ENCODE measurements at places on chromosomes 2 and 18.

DNA sequence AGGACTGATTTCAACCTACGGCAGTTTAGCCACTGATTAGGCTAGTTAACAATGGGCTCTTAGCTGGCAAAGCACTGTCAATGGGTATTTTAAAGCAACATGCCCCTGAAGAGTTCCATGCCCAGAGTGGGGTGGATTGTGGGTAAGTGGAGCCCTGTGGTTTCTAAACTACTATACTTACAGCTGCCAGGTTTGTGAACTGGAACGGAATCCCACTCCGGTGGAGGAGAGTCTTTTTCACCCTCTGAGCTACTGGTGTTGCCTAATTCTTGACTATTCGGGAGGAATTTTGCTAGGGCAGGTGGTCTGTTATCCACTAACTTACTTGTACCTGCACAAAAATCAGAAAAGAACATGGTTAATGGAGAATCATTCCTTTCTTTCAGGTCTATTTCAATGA lies 52.6 kb downstream of the ZAP70 start:
- no peak for DNase-seq

DNA sequence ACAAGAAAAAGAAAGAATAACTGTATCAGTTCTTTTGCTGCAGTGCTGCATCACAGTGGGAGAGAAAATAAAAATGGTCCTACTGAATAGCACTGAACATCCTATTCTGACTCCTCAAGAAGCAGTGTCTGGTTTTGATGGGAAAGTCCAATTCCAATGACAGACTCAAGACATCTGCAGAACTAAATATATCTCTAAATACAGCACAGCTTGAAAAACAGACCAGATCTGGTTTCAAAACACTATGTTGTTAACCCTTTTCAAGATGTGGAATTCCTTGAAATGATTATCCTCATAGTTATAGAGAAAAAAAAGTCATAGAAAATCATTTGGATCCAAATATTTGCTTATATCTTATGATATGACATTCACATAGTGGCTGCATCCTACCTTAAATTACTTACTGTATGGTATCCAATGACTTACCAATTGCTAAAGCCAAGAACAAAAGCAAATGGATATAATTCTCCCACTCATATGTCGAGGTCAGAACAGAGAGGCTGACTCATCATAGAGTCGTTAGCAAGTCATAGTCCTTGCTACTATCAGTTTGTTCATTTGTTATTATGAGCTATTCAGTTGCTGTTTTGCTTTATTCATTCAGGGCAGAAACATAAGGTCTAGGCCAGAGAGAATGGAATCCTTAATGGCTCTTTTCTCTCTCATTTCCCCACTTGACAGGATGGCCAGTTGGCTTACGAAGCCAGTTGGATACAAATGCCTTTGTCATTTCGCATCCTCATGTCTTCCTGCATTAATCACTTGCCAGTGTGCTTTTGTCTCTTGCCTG lies 62.5 kb upstream of the ACVR2A start:
- DNase-seq, result no peak

DNA sequence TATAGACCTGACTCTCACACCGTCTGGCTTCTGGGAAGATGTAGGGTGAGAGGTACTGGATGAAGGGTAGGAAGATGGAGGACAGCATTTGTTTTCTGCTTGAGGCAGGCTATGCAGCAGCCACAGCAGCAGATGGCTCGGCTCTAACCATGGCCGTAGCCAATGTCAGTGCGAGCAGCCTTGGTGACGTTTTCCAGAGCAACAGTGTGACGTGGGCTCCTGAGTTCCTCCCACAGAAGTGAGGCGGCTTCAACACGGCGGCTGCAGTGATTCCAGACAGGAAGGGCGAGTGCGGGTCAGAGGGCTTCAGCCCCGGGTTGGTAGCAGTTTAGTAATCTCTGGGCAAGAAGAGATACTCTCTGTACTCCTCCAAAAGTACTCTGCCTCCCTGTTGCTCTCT lies 133.0 kb upstream of the MYT1L start:
- no peak for DNase-seq

- no peak for DNase-seq
Measured at GRCh38 chr2:1141079-1141478, 190.4 kb downstream of the SNTG2 start.

- DNase-seq, result no peak
Measured at GRCh38 chr2:175396696-175397095, 215.2 kb upstream of the ATP5MC3 start.

DNA sequence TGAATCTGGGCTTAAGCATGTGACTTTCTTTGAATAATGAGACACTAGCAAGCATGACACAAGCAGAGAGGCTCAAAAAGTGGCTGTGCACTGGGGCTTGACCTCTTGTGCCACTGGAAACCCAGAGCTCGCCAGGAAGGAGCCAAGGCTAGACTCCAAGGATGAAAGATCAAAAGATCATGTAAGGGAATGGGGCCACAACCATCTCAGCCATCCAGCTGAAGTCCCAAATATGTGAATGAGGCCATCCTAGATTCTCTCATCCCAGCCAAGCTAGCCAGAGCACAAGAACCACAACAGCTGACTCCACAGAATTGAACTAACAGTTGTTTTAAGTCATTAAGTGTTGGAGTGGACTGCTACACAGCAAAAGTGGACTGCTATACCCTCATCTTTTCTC lies 288.1 kb downstream of the CCDC178 start:
- no peak for DNase-seq

DNA sequence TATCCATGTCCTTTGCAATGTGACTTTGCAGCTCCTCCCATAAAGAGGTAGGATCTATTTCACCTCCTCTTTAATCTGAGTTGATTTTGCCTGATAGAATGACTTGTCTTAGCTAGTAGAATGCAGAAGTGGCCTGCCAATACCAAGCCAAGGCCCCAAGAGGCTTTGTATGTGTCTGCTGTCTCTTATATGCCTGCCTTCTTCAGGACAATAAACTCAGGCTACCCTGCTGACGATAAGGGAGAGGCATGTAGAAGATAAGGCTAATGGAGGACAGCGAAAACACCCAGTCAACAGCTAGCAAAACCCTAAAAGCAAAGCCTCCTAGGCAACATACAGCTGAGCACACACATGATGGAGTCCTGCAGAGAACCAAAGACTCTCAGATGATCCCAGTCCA lies 1.8 kb upstream of the ZC3H8 start:
- no peak for DNase-seq

DNA sequence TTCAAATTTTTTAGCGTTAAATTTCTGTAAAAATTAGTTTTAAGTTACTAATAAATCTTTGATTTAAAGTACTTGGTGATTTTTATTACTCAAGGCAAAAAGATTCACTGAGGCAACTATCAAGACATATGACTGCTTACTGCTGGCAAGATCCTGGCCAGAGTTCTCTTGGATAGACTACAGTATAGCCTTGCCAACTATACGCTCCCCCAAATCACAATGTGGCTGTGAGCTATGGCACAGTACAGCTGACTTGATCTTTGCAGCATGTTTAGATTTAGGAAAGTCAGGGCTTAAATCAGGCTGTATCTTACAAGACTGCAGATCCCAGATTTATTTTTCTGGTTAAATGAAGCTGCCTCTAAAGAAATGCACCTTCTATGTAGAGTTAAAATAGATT lies 26.5 kb downstream of the MSTN start:
- DNase-seq, result no peak

- DNase-seq, result no peak
Measured at GRCh38 chr18:50218432-50219197, 23.7 kb upstream of the MYO5B start.

- DNase-seq, result no peak
Measured at GRCh38 chr18:44918142-44918476, 237.4 kb downstream of the SETBP1 start.

GRCh38 chr2:86311879-86312278 lies 25.5 kb downstream of the REEP1 start:
- DNase-seq, result no peak

DNA sequence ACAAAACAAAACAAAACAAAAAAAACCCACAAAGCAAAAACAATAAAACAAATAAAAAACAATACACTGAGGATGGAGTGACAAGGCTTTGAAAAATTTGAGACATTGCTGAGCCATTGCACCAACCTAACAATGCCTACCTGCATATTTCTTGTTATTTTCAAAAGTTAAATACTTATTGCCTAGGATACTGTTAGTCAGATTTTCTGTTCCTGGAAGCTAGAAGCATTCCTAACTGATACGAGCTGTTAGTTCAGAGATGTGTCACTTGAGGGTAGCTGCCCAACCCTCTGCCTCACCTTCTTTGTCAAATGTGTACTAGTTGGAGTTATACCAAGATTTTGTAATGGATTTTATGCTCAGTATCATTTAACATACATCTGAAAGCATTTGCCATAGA lies 187.2 kb downstream of the TXNL1 start:
- no peak for DNase-seq

- no peak for DNase-seq
Measured at GRCh38 chr2:219214141-219214540, 4.6 kb downstream of the ABCB6 start.

DNA sequence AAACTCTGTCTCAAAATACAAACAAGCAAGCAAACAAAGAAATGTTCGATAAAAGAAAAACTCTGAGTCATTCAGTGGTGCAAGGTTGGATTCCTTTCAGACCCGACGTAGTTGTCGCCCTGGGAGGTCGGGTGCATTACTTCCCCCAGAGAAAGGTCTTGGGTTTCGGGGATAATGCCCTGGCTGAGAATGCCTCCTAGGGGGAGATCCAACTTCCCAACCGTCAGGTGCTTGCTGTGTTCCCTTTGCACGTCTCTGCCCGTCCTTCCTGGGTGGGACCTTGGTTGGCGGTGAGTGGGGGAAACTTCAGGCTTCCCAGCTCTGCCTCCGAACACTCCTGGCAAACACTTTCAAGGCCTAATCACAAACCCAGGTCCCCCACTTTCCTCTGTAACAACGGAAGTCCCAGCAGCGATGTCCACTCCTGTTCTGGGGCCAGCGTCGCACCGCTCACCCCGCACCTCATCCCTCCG lies 609 bp downstream of the TPGS2 start:
- DNase-seq, result no peak

DNA sequence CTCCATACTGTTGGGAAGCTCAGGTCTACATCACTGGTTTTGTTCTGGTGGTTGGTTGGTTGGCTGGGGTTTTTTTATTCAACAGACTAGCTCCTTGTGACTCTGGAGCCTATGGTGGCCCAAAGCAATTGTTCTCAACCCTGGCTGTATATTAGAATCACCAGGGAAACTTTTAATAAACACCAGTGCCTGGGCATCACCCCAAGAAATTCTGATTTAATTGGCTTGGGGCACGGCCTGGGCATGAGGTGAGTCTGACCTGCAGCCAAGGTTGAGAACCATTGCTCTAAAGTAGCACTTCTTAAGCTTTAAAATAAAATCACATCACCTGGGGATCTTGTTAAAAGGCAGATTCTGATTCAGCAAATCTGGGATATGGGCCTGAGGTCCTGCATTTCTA lies 184.1 kb downstream of the C1D start:
- no peak for DNase-seq

DNA sequence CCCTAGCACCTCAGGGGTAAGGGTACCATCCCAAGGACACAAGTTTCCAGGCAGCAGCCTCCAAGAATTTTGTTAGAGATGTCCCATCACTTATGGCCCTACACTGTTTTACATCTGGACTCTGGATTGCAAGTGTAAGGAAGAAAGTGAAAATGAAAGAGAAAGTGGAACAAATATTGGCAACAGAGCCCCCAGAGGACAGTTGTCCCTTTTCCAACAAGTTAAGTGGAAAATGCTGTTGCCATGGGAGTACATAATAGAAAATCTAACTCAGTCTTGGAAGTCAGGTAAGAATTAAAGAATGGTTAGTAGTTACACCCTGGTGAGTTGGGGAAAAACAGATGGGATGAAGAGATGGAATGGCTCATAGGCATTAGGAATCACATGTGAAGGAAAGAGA lies 50.6 kb downstream of the TTC21B start:
- DNase-seq, result no peak

- no peak for DNase-seq
Measured at GRCh38 chr2:120847700-120848321, 112.1 kb downstream of the GLI2 start.

GRCh38 chr2:128617029-128617590 lies 298.4 kb upstream of the HS6ST1 start:
- DNase-seq, result no peak

GRCh38 chr18:34494359-34494696 lies 215.8 kb upstream of the DTNA start:
- no peak for DNase-seq

DNA sequence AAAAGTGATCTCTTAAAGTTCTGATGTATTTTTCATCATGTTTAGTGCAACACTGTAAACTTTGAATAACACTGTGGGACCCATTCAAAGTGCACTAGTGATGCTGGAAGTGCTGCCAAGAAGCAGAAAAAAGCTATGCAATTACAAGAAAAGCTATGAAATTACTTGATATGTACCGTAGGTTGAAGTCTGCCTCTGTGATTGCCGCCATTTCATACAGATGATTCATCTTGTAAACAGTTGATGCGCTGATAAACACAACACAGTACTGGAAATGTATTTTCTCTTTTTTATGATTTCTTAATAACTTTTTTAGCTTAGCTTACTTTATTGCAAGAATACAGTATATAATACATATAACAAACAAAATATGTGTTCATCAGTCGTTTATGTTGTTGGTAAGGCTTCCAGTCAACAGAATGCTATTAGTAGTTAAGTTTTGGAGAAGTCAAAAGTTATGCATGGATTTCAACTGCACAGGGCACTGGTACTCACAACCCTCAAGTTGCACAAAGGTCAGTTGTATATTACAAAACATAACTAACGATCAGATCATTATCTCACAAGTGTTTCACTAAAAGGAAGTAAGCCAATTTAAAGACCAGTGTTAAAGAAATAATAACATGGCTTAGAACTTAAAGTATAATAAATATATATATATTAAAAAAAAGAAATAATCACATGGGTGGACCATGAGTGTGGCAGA lies 82.0 kb downstream of the SGPP2 start:
- no peak for DNase-seq

GRCh38 chr2:174656035-174656434 lies 58.4 kb upstream of the WIPF1 start:
- DNase-seq, result no peak

GRCh38 chr2:224909885-224910573 lies 132.2 kb downstream of the DOCK10 start:
- DNase-seq, result no peak

DNA sequence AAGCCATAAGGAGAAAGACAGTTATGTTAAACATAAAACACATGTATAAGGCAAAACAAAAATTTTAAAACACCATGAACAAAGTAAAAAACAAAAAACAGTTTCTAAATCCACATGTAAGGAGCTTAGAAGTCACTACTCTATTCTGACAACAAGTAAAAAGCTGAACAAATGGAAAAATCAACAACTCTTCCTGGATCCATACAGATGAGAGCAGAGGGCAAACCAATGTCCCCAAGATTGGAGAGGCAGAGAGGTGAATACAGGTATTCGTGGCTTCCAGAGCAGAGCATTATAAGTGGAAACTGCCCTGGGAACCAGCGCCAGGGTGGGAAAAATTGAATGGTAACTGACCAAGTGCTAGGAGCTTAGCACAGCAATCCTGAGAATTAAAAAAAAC lies 93.5 kb downstream of the SPIRE1 start:
- DNase-seq, result no peak

DNA sequence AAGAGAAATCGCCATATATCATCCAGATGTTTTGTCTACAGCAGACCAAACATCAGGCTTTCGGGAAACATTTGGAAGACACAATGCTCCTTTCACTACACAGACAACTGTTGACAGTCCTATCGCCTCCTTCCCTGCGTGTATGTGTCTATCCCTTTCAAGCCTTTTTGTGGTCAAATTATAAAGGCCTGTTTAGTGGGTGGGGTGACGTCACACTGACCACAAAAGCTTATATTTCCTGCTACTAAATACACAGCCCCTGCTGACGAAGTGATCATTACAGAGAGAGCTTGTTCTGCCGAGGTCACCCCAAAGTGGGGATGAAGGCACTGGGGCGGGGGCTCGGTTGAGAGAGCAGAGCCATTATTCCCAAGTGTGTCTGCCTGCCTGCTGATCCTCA lies 302.7 kb upstream of the TNP1 start:
- DNase-seq, result no peak

All from GM12891 (cell line).